ENCODE measurements at places on chromosomes 4 and X. TPM values are rescaled to one million over a fixed set of nuclear protein-coding genes. Genes with fewer than 3 reads are reported as not detected.

The AWAT2 gene
- not detected for total RNA-seq

The SPANXD gene
- 74.7 TPM for total RNA-seq

The BTK gene
- not detected for total RNA-seq

The XK gene
- total RNA-seq = 1.6 TPM

The RS1 gene
- not detected for total RNA-seq

The FSTL5 gene
- total RNA-seq = 0.14 TPM

The GDPD2 gene
- not detected for total RNA-seq

The RHOXF2B gene
- not detected for total RNA-seq

The TCEAL7 gene
- 8.7 TPM for total RNA-seq

The MTMR8 gene
- total RNA-seq = 1.6 TPM

The TMEM31 gene
- total RNA-seq = not detected

The NR3C2 gene
- total RNA-seq = 1.9 TPM

The CLDN2 gene
- total RNA-seq = not detected

The COL4A5 gene
- total RNA-seq = 39.4 TPM

The HNRNPDL gene
- total RNA-seq = 321 TPM

The PTCHD1 gene
- total RNA-seq = 3.0 TPM

The DNAAF6 gene
- total RNA-seq = not detected

The FAM47E gene
- 3.9 TPM for total RNA-seq

The NEUROG2 gene
- not detected for total RNA-seq

The SPIN2A gene
- 0.04 TPM for total RNA-seq

The TRPC5OS gene
- total RNA-seq = 0.33 TPM

Data from H4 (cell line).